Activated naive CD4-positive, alpha-beta T cell treated with anti-CD3 and anti-CD28 coated beads, Interleukin-2, amount 50 U/mL, for 72 hours (primary cell): ENCODE measurements at places on chromosomes 11 and 22.

GRCh38 chr11:126307706-126308105 is 3.8 kb downstream of the DCPS start:
- no peak for DNase-seq

DNA sequence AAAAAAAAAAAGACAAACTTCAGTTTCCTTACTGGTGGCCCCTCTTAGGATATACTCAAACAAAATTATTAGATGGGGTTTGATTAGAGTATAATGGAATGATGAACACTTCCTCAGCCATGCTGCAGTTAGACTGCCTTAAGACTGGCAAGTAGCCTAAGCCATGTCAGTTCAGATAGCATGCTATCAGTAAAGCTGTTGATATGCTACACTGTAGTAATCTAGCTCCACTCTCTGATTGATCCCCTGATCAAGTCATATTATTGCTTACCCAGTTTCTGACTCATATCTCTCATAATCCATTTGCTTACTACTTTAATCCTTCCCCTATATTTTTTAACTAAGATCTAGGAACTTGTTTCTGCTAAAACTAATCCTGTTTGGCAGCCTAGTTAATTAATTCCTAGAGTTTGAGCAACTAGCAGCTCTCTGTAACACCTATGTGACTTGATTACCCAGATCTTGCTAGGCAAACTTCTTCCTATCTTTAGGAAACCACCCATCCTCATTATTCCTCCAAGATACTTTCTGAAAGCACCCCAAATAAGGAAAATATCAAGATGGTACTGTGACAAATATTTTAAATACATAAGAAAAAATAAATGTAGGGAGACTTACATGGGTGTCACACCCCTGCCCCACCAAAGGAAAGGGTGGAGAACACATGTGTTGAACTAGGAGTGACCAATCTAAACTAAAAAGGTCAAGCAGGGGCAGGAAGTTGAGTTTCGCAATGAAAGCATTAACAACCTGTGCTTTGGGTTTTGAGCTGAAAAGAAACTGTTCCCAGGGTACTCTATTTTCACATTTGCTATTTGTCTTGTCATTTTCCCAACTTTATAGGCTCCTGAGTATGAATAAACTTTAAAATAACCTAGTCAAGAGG is 43.2 kb downstream of the PIK3C2A start:
- no peak for DNase-seq

- peak; percentile 34 for DNase-seq
These were observed 30.7 kb upstream of the LMO1 start for GRCh38 chr11:8294251-8294935.

- DNase-seq: no peak
These were observed 45.9 kb upstream of the WEE1 start for GRCh38 chr11:9527481-9528135.

- no peak for DNase-seq
These were observed 42.7 kb upstream of the SLC1A2 start for GRCh38 chr11:35461917-35462538.

DNA sequence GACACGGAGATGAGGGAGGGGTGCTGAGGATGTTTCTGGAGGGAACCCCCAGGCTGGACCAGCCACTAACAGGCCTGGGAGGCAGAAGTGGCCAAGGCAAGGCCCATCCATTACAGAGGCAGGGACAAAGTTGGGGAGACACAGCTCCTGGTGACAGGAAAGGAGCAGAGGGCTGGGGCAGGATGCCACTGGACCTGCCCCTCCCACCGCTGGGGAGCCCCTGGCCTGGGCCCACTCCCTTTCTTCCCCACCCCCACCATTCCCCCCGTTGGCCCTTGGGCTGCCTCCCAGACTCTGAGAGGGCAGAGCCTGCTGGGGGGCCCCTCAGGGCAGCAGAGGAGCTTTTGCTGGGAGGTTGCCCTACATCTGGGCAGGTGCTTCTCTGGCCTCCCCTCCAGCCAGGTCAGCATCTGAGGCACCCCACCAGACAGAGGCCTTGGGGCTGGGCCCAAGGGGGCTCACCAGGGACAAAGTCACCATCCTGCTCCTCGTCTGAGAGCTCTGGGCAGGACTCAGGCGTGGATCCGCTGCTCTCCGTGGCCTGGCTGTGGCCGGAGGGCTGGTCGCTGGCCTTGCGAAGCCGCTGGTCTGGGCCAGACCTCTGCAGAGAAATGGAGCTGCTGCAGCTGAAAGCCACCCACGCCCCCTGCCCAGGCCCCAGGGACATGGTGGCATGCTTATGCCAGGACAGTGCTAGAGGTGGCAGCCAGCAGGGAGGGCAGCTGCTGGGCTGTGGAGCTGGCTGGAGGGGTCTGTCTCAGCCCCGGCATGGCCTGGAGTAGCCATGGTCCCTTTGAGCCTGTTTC is 33.1 kb upstream of the CARS1 start:
- no peak for DNase-seq

DNA sequence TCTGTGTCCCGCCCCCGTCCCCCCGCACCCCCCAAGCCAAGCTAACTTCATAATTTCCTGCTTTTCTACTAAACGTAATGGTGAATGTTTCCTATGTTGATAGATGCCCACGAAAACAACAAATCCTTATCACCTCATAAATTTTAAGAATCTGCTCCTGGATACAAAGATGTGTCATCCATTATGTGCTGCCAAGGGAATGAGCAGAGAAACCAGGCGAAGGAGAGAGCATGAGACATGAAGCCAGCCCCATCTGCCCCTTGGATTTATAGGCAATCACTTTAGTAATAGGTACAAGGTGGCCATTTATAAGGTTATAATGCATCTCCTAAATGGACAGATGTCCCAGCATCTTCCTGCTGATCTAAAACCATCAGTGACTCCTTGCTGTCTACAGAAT is 30.3 kb downstream of the LAYN start:
- DNase-seq: no peak

- no peak for DNase-seq
These were observed 43.7 kb downstream of the KREMEN1 start for GRCh38 chr22:29116397-29117123.

GRCh38 chr11:83639995-83640758 is 354.0 kb upstream of the CCDC90B start:
- no peak for DNase-seq

DNA sequence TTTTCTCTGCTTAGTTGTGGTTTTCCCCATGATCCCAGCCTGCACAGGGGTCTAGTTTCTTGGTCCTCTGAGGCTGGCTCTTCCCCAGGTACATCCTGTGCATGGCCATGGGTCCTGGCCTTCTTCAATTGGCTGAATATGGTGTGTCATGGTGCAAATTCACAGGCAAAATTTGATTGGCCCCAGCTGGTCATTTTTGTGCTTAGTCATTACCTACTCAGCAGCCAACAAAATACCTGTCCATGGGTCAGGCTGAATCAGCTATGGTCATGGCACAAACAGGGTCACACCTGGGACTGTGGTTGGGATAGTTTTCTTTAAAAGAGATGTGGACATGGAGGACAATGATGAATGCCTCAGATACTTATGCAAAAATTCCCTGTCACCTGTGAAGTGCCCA is 85.7 kb downstream of the CSNK2A3 start:
- DNase-seq: no peak

- no peak for DNase-seq
These were observed 130.2 kb downstream of the NCAM1 start for GRCh38 chr11:113091481-113091780.

DNA sequence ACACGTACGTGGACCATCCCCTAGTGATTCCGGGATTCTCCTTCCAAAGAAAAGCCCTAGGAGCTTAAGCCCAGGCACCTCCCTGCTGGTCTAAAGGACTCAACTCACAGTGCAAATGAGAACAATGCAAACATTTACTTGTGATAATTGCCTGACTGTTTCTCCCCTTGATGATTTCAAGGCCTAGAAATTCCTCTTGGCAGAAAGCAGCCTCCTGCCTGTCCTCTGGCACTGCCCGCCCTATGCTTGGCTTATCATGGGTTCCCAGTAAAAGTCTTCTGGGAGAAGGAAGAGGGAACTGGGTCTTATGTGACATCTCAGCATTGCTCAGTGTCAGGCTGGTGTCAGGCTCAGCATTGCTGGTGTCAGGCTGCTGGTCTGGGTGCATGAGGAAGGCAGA is 351.8 kb downstream of the SHANK2 start:
- DNase-seq: no peak

- no peak for DNase-seq
These were observed 7.2 kb downstream of the SSTR3 start for GRCh38 chr22:37205046-37205445.

DNA sequence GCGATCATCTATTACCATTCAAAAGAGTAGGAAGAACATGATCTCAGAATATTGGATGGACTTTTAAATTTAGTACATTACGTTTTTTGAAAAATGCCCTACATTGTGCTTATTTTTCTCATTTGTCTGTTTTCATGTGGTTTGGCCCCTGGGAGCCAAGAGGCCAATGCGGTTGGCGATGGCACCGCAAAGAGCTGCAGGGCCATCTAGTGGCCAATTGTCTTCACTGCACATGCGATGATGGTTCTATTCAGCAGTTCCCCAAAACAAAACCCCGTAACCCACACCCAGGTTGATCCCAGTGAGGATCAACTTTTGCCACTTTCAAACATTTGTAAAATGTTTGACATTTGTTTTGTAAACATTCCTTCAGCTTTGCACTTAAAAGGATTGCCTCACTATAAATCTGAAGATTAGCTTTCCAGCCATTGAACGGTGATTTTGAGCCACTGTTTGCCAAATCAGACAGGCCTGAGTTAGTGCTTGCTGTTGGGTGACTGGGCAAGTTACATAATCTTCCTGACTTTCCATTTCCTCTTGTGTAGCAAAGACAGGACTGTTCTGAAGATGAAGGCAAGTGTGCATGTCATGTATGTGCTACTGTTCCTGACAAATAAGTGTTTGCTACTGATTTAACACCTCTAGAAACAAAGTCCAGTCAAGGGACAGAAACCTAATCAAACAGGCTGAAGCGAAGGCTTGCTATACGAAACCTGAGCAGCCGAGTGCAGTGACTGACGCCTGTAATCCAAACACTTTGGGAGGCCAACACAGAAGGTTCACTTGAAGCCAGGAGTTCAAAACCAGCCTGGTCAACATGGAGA is 29.2 kb upstream of the XBP1 start:
- DNase-seq: no peak

- no peak for DNase-seq
These were observed 245.3 kb downstream of the CASP12 start for GRCh38 chr11:104652996-104653395.

DNA sequence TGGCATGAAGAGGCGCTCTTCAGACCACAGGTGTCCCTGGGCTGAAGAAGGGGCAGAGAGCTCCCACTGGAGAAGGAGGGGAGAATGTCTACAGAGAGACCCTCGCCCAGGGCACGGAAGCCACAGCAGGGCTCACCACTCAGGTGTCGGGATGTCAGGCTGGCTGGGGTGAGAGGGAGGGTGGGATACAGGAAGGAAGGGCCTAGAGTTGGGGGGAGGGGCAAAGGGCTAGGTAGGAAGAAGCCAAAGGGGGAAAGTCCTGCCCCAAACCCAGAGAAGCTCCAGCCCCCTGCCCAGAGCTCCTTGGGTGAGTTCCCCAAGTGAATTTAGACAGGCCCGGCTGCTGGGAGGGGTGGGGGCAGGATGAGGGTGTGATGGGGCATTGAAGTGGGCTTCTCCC is 232.0 kb downstream of the CEP164 start:
- no peak for DNase-seq

DNA sequence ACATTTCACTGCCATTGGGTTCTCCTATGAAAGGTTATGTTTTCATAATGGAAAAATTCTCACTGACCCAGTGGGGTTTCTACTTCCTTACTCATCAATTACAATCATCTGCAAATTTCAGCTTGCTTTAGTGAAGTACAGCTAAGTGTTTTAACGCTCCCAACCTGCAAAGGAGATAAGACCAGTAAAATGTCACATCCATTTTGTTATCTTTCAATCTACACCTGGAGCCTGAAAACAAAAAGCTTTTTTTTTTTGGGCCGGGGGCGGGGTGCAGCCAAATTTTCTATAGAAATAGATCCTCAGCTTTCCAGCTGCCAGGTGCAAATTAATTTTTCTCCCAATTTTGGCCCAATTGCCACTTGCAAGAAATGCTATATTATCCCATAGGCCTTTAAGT is 40.6 kb downstream of the CADM1 start:
- no peak for DNase-seq

GRCh38 chr11:130478204-130478701 is 29.8 kb downstream of the ADAMTS15 start:
- no peak for DNase-seq

GRCh38 chr11:46391578-46392420 is at the start of gene CHRM4:
Gene CHRM4, minus strand, starts transcription at chr11:46391776. Its CDS starts 5,219 bp downstream, at chr11:46386557.
- DNase-seq: peak; percentile 57

GRCh38 chr11:9099617-9100016 is 8.2 kb upstream of the SCUBE2 start:
- DNase-seq: no peak

DNA sequence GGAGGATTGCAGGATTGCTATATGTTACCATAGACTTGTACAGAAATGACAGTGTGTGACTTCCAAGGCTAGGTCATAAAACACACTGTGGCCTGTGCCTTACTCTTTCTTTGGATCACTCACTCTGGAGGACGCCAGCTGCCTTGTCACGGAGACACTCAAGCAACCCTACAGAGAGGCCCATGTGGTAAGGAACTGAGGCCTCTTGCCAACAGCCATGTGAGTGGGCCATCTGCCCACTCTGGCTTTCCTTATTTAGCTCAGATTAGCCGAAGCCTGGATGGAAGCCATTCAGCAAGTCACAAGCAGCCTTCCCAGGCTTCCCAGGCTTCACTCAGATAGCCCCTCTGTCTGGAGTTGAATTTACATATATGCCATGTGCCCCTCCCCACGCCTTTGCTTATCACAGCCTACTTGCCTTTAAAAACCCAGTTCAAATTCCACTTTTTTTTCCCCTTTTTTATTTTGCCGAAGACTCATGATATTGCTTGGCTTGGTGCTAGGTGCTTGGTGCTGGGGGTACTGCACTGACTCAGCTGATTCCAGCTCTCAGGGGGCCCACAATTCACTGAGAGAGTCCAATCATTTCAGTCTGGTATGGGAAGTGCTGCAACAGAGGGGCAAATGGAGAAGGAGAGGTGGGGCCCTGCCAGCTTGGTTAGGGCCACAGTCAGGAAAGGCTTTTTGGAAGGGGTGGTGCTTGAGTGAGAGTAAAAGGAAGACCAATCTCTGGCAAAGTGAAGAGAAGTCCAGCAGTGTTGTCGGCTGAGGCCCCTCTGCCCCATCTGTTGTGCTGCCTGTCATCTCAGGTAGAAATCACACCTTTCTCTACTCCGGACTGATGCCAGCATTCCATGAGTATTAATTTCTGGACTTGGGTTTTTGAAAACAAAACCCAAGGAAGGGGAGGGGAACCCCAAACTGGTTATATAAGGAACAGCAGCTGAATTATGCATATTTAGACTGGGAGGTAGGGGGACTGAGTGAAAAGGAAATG is 14.5 kb upstream of the P4HA3 start:
- DNase-seq: no peak

GRCh38 chr11:102580185-102580951 is 44.8 kb downstream of the MMP20 start:
- no peak for DNase-seq
